ENCODE measurements at places on chromosomes 3 and 15.

DNA sequence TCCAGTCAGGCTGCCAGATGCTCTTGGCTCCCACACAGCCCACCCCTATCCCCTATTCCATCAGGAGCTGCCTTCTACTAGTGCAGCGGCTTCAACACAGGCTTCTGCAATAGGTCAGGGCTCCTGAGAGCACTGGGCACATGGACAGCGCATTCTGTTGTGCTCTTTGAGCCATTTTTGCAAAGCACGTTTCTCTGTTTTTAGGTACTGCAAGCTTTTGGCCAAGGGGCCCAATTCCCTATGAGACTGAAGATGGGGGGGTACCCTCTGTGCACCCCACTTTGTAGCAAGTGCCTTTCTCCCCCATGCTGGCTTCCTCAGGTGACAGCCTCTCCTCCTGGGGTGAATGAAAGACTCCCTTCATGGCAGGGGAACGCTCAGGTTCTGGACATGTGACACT lies 31.2 kb downstream of the CHDH start:
- no peak for DNase-seq

GRCh38 chr3:21059404-21059803 lies 691.6 kb downstream of the ZNF385D start:
- peak; percentile 54 for DNase-seq

DNA sequence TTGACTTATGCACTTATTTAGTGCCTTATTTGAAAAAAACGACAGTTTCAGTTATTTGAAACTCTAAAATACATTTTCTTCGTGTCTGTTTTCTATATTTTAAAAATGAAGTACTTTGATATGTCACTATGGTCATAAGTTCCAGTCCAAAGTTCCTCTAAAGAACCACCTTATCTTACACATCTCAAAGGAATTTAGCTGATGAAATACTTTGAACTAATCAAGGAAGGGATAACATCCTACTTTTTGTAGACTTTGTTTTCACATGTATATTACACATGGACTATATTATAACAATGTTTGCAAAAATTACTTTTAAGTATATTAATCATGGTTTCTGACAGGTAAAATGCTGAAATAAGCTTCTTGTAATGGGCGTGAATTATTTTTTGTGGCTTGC lies 265.8 kb upstream of the ZNF717 start:
- DNase-seq: no peak

DNA sequence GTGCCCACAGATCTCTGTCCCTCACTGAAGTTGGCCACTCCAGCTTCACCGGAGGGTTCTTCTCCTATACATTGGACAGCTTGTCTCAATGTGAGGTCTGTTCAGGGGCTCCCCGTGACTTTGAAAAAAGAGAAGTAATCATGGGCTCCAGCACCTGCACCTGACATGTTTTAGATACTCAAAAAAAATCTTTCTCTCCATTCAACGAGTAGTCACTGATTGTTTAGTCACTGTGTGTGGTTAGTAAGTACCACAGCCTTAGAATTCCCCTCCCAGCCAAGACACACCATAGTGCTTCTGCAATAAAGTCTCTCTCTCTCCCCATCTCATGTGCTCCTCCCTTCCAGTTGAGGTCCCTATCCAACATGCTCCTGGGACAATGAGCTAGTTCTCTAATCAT lies 18.6 kb downstream of the CCR9 start:
- DNase-seq: no peak

DNA sequence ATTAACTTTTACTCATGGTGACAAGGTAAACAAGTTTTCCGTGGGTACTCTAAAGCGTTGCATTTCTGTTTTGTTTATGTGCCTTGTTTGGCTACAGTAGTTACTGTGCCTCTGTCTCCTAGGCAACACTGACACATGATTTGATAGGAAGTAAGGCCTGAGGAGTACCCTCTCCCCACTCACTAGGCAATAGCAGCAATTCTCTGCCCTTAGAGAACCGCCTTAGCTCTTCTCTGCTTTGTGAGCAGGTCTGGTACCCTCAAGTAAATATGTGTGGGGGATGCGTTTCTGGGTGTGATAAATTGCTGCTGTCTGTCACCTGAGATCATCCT lies at the start of gene IL5RA:
IL5RA (minus strand) TSS at position 76 of the 332 bp plus-strand sequence. CDS start 5,390 bp downstream, outside the sequence.
- DNase-seq: no peak

DNA sequence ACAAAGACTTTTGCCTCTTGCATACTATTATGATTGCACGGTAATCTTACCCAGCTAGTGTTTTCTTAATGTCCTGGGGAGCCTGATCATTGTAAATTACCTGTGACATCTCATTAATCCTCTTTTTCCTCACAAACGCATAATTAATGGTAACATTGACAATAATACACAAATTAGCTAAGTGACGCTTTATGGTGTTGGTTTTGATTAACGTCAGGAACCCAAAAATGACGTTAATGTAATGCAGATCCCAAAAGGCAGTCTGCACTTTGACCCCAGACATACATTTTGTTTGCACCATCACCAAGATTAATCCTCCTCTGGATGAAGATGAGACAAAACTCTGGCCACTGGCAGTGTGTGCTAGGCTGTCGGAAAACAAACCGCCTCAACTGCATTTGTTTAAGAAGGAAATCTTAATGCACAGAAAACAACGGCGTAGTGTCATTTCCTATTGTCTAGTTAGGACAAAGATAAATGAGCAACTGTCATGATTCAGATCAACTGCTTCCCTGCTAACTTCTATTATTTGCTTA lies 83.9 kb upstream of the CDIN1 start:
- no peak for DNase-seq

DNA sequence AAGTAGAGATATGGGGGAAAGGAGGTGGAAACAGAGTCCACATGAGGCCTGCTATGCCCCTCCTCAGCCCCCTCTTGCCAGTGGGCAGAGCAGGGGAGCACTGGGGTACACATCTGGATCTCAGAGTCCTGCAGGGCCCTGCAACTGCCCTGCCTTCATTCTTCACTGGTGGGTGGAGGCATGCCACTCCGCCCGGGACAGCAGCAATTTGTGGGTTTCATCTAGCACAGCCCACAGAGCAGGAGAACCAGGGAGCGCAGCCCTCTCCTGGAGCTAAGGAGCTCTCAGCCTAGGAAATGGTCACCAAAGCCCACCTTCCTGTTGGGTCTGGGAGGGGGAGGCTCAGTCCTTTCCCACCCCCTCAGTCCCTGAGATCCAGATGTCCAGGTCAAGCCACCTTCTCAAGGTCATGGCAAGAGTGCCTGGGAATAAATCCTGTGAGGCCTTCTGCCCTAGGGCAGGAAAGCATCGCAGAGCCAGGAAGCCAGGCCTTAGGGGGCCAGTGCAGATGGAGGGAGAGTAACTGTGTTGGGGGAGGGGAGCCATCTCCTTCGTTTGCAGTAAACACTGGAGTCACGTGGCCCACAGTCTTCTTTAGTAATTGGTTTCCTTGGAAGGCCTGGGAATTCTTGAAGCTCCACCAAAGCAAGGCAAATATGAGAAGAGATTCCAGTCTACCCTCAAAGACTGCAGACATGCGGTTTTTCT lies 31.0 kb downstream of the ANP32A start:
- DNase-seq: no peak

DNA sequence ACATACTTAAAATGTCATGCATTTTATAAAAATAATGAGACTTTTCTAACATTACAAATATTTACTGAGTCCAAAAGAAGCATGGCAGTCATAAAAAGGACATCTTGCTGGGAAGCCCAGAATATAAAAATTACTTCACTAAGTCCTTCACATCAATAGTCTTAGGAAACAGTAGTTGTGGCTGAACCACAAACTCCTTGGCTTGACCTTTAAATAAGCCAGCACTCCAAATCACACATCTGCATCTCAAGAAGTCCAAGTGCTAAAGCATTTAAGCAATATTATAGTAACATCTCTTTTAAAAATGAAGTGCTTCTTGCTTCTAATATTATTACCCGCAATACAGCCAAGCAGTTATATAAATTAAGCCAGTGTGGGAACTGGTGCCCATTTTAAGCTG lies 8.8 kb downstream of the CCNL1 start:
- no peak for DNase-seq

DNA sequence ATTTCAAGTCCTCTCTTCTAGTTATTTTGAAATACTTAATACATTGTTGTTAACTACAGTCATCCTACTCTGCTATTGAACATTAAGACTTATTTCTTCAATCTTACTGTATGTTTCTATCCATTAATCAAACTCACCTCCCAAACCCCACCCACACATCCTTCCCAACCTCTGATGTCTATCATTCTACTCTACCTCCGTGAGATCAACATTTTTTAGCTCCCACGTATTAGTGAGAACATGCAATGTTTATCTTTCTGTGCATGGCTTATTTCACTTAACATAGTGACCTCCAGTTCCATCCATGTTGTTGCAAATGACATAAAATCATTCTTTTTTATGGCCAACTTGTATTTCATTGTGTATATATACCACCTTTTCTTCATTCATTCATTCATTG lies 236.6 kb upstream of the CTNNB1 start:
- DNase-seq: no peak

- no peak for DNase-seq
These were observed 352.0 kb downstream of the SOX2 start for GRCh38 chr3:182063742-182064141.

DNA sequence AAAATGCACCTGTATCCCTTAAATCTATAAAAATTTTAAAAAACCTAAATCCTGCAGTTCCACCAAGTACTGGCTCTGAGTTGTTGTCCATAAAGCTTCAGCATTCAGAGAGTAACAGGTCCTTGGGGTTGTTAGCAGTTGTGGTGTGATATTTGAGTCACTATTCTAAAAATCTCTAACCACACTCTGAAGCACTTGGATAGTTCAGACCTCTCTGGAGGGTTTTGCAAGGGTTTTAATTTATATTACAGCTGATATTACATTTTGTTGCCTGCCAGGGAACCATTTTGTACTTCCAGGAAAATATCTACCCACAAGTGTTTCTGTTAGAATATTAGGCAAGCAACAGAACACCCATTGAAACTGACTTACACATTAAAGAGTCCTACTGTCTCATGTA lies 255.6 kb downstream of the TBL1XR1 start:
- DNase-seq: no peak

GRCh38 chr3:113834983-113835382 lies 3.6 kb upstream of the GRAMD1C start:
- DNase-seq: no peak

GRCh38 chr15:53565721-53566120 lies 193.7 kb downstream of the WDR72 start:
- DNase-seq: no peak

- DNase-seq: peak; percentile 45
These were observed 1.1 kb downstream of the SSR3 start for GRCh38 chr3:156553705-156554356.

- DNase-seq: no peak
These were observed 195.1 kb upstream of the NR2F2 start for GRCh38 chr15:96135166-96136093.

DNA sequence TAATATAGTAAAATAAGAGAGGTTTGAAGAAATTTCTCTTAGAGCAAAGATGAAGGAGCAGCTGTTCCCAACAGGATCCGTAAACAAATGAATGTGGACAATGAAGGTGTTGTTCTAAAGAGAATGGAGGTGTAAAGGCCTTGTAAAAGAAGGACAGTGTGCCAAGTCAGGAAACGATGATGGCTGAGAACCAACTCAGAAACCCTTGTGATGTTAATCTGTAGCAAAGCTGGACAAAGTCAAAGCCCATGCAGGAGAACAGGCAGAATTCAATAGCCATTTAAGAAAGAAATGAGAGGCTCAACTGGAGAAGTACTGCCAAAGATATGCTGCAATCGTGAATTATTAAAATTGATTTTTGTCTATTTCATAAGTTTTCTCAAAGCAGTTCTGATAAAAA lies 192.2 kb downstream of the MBNL1 start:
- DNase-seq: no peak

DNA sequence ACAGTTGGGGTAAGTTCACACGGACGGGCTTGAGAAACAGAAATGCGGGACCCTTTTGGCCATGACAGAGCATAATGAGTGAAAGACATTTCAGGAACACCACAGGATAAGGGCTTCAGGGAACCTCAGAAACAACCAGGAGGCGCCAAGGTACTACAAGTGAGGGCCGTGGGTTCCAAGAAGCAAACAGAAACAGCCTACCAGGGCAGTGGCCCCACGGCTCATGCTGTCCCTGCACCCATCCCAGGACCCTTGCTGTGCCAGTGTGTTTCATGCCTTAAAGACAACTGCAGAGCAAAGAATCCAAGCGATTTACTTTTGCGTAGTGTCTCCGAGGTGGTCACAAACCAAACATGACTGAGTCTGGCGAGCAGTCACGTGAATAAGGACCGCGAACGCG lies 54.0 kb downstream of the RUBCN start:
- DNase-seq: no peak

DNA sequence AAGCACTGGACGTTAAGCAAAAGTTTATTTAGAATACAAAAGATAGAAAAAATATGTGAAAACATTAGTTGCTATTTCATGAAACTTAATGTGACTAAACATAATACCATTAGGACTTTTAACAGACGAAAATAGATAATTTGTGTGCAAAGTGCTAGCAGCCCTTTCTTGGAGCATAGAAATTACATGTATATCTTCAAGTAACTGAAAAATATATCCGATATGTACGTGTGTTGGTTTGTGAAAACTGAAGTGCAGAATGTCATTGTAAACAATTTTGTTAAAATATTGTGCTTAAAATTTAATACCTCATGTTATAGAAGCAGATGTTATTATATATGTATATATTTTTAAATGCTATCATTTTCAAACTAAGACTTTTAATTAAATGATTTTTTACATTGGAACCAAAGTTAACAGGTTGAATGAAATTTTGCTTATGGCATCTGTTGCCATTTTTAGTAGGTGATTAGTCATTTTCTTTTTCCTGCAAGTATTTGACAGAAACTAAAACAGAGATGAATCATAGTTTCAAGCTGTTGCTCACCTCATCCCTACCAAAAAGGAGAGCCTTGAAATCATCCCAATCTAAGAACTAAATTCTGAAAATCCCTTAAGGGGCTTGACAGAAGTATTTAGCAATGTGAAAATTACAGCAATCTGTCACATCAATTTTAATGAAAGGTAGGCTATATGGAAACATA lies 334.8 kb downstream of the NAALADL2 start:
- DNase-seq: no peak

GRCh38 chr3:29420106-29420505 lies 139.2 kb downstream of the RBMS3 start:
- DNase-seq: no peak
